Right cardiac atrium (tissue), 5 donors: ENCODE measurements at places on chromosomes 5 and 9. TPM values are rescaled to one million over a fixed set of nuclear protein-coding genes. Genes with fewer than 3 reads are reported as not detected.

Gene CA9
- total RNA-seq, result 1.2 TPM

Gene MOB3B
- total RNA-seq, result 1.6 TPM

Gene SPINK6
- not detected for total RNA-seq

Gene ORM2
- total RNA-seq, result not detected

Gene TRIM36
- 0.68 TPM for total RNA-seq

Gene HAVCR1
- total RNA-seq, result not detected

DNA sequence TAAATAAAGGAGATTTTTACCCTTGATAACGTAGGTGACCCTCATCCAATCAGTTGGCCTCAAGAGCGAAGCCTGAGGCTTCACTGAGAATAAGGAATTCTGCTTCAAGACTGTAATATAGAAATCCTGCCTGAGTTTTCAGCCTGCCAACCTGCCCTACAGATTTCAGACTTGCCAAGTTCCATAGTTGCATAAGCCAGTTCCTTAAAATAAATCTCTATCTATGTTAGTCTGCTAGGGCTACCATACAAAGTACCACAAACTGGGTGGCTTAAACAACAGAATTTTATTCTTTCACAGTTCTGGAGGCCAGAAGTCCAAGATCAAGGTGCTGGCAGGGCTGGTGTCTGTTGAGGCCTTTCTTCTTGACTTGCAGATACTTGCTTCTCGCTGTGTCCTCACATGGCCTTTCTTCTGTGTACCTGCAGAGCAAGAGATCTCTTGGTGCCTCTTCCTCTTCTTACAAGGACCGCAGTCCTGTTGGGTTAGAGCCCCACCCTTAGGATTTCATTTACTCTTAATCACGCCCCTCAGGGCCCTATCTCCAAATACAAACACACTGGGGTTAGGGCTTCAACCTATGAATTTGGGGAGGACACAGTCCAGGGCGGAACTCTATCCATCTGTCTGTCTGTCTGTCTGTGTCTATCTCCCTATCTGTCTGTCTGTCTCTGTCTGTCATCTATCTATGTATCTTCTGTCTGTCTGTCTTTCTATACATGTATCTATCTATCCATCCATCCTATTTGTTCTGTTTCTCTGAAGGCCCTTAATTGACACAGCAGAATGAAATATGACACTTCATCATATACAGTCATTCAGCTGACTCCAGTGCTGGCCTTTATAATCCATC lies 17.0 kb upstream of the CMBL start:
- no peak for DNase-seq

GRCh38 chr9:131391504-131391903 lies 2.4 kb upstream of the PRRC2B start:
- no peak for DNase-seq

DNA sequence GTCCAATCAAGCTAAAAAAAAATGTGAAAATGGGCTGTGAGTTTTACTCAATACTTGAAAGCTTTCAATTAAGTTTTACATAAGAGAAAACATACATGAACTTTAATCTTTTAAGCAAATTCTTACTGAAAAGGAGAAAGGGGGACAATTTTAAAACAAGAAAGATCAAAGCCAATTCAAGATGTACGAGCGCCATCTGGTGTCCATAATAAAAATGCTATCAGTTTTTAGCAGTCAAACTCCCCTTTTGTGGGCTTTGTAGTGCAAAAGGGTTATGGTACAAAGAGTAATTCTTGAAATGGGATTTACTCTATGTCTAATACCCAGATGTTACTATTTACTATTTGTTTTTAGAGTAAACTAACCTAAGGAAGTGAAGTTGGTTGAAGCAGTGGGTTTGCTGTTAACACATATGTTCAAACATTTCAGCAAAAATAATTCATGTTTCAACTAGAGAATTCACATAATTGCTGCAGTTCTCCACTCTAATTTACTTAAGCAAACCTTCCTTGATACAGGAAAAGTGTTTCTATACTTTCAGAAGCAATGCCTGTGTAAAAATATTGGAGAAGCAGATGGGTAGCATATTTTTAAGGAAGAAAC lies 228.2 kb upstream of the TYRP1 start:
- no peak for DNase-seq

DNA sequence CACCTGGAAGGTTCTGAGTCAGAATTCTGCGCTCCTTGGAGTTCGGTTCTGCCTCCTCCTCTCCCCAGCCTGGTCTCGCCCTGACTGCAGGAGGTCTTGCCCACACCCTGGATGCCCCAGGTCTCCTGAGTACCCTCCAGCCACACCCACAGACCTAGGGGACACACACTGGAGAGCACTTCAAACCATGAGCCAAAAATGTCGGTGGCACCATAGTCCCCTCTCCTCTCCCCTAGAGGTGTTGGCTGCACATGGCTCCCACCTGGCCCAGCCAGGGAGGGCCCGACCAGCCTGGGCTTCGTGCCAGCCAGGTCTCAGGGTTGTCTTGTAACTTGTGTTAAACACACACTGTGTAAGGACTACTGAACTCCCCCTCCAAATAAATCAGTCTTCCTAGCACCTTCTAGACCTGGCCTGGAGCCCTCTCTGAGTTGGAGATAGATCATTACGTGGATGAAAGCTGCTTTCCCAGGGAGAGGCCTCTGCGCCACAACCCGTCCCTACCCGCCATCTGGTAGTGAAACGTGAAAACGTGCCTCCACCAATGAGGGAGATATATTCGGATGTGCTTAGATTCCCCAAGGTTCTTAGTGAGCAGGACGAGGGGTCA lies 49.9 kb upstream of the CTSL start:
- peak; percentile 55 for DNase-seq

DNA sequence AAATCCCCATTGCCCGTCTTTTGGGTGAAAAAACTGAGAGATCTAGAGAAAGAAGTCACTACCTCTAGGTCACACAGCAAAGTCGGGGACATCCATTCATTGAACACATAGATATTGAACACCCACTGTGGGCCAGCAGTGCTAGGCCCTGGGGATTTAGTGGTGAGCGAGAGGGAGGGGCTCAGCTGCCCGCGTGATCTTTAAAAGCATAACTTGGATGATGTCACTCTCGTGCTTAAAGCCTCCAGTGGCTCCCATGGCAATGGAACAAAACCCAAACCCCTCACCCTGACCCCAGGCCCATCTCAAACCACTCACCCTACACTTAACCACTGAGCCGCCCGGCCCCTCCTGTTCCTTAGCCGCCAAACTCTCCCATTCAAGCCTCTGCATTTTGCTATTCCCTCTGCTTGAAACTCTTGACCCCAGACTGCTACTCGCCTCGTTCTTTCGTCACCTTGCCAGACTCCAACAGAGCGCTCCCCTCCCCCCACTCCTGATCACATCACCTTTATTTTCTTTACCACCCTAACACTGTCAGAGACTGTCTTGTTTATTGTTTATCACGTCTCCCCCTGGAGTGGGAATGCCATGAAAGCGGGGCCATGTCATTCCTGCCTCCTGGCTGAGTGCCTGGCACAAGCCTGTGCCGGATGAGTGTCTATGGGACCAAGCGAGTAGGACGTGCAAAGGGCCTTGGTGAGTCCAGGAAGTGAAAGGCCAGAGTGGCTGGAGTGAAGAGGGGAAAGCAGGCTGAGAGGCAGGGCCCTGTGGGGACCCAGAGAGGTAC lies 710 bp upstream of the PIP5KL1 start:
- DNase-seq, result peak; percentile 42

DNA sequence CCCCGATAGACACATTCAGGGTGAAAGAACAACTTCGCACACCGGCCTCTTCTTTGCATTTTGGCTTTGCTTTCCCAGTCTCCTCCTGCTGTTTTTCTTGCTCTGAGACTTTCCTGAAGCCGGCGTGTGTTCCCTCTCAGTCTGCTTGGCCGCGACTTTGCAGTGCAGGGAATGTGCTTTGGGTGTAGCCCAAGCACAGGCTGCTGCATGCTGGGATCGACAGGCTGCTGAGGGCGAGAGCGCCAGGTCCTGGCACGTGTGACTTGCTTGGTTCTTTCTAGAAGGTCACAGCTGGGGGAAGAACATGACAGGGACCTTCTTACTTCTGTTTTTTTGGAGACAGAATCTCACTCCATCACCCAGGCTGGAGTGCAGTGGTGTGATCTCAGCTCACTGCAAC lies 40.6 kb downstream of the TENT4A start:
- DNase-seq, result no peak

GRCh38 chr5:173901705-173902104 lies 13.6 kb downstream of the CPEB4 start:
- DNase-seq, result no peak
